ENCODE measurements at places on chromosomes 12 and 14. TPM values are rescaled to one million over a fixed set of nuclear protein-coding genes. Genes with fewer than 3 reads are reported as not detected.

- no peak for DNase-seq
Observed at GRCh38 chr12:98733667-98734350, 88.7 kb downstream of the APAF1 start.

GRCh38 chr12:131860472-131861260 is 32.5 kb downstream of the MMP17 start:
- DNase-seq, result peak; percentile 22

- DNase-seq, result peak; percentile 76
Observed at GRCh38 chr14:68458840-68459469, 333.9 kb downstream of the ZFP36L1 start.

Gene SLCO1B1
- total RNA-seq, result not detected

- DNase-seq, result peak; percentile 63
Observed at GRCh38 chr14:53247596-53248370, 94.7 kb upstream of the DDHD1 start.
